ENCODE measurements at places on chromosomes 6 and 20.

DNA sequence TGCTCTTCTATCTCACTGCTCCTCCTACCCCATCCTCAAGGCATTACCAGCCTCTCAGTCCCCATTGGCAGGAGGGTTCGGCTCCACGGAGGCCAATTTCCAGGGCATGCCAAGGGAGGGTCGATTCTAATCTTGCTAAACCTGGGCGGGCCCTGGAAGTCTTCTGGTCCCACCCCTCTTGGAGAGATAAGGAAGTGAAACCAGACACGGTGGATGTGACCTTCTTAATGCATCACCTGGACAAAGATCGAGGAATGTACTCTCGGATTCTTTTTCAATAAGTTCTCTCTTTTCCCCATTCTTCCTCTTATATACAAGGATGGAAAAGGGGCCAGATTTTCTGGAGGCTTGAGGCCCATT lies 112.2 kb upstream of the ARMC2 start:
- no peak overlapping the region for H3K27ac ChIP-seq
- peaks cover 26% of the 10 kb centered on the region for H3K4me1 ChIP-seq
- no peaks in the 10 kb centered on the region for H3K27me3 ChIP-seq
- H3K36me3 ChIP-seq = no peaks in the 10 kb centered on the region
- no peak for DNase-seq

DNA sequence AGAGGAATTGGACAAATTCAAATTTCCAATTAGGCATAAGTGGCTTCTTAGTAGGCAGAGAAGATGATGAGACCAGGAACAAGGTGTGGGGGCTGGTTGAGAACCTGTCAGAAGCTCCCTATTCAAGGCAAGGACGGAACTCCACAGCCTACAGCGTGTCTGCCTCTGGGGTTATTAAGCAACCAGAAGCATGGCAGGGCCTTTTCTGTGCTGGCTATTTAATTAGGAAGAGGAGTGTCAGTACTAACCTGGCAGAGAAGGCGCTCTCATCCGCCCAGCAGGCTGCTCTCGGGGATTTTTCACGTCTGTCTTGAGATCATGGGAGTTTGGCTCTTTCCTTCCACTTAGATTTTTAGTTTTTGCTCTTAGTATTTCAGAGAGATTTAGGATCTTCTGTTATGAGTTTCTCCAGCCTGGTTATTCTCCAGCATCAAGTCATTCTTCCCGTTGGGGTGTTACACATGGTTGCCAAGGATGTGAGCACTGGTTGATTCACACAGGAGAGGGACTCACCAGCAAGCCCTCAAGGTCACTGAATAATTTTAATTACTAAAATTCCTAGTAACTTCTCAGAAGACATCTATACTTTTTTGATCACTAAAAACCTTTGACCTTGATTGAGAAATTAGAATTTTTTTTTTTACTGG lies 23.9 kb downstream of the ADTRP start:
- no peak overlapping the region for H3K4me3 ChIP-seq
- no peak for DNase-seq
- no peak overlapping the region for H3K27ac ChIP-seq
- no peaks in the 10 kb centered on the region for H3K27me3 ChIP-seq
- no peaks in the 10 kb centered on the region for H3K36me3 ChIP-seq

- H3K27me3 ChIP-seq = no peaks in the 10 kb centered on the region
- DNase-seq = no peak
- no peak overlapping the region for H3K27ac ChIP-seq
- H3K4me3 ChIP-seq = no peak overlapping the region
- H3K36me3 ChIP-seq = no peaks in the 10 kb centered on the region
- H3K4me1 ChIP-seq = peaks cover 9% of the 10 kb centered on the region
Measured at GRCh38 chr6:43095939-43096338, 19.8 kb downstream of the PTK7 start.

DNA sequence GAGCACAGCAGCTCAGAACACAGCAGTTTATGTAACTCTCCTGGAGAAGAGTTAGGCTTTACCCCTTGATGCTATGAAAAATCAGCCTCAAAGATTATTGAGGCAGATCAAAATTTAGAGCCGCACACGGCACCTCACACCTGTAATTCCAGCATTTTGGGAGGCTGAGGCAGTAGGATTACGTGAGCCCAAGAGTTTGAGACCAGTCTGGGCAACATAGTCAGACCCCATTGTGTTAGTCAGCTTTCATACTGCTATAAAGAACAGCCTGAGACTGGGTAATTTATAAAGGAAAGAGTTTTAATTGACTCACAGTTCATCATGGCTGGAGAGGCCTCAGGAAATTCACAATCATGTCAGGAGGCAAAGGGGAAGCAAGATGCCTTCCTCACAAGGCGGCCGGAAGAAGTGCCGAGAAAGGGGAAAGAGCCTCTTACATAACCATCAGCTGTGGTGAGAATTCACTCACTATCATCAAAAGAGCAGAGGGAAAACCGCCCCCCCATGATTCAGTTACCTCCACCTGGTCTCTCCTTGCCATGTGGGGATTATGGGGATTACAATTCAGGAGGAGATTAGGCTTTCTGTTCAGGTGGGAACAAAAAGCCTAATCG lies 87.7 kb downstream of the SGK1 start:
- no peaks in the 10 kb centered on the region for H3K36me3 ChIP-seq
- DNase-seq = peak; percentile 20
- no peak overlapping the region for H3K27ac ChIP-seq
- H3K27me3 ChIP-seq = no peaks in the 10 kb centered on the region
- H3K4me3 ChIP-seq = no peak overlapping the region
- no peaks in the 10 kb centered on the region for H3K4me1 ChIP-seq

DNA sequence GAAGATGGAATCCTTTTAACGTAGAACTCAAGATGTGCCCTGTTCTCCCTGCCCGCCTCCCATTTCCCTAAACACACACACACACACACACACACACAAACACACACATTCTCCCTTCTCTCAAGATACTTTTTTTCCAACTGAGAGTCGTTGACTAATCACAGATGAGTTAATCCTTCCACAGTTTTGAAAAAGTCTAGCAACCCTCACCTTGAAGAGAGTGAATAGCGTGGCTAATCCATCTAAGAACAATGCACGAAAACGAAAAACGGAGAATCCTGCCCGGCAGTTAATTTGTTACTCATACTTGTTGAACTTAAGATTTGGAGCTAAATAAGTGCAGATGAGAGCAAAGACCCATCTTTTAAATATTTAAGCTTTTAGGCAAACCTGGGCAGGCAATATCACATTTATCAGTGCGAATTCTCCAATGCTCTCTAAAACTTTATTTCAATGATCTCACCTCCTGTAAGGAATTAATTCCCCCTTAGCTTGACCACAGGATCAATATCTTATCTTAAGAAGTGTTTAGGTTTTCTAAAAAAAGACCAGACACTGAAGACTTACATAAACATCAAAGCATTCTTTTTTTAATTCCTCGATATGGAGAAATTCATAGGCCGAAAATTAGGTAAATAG lies 1.1 kb downstream of the AGPAT4 start:
- no peak for DNase-seq
- H3K36me3 ChIP-seq = no peaks in the 10 kb centered on the region
- no peak overlapping the region for H3K27ac ChIP-seq
- peaks cover 26% of the 10 kb centered on the region for H3K4me1 ChIP-seq
- peak overlapping the region; percentile 74 for H3K4me3 ChIP-seq

- H3K36me3 ChIP-seq = no peaks in the 10 kb centered on the region
- peaks cover 9% of the 10 kb centered on the region for H3K4me1 ChIP-seq
- no peaks in the 10 kb centered on the region for H3K27me3 ChIP-seq
- no peak overlapping the region for H3K4me3 ChIP-seq
Measured at GRCh38 chr20:9054176-9054575, 14.7 kb upstream of the PLCB4 start.

GRCh38 chr6:90978046-90978445 lies 391.2 kb upstream of the MAP3K7 start:
- no peak overlapping the region for H3K4me3 ChIP-seq
- DNase-seq = no peak
- H3K36me3 ChIP-seq = no peaks in the 10 kb centered on the region
- H3K4me1 ChIP-seq = no peaks in the 10 kb centered on the region
- no peaks in the 10 kb centered on the region for H3K27me3 ChIP-seq

GRCh38 chr6:4861564-4861963 lies 85.4 kb downstream of the CDYL start:
- DNase-seq = no peak
- H3K27me3 ChIP-seq = no peaks in the 10 kb centered on the region
- no peak overlapping the region for H3K4me3 ChIP-seq
- peaks cover 32% of the 10 kb centered on the region for H3K4me1 ChIP-seq

GRCh38 chr6:119350952-119351372 lies 1.4 kb upstream of the MAN1A1 start:
- peak overlapping the region; percentile 94 for H3K4me3 ChIP-seq
- H3K27ac ChIP-seq = peak overlapping the region; percentile 96
- DNase-seq = no peak
- no peaks in the 10 kb centered on the region for H3K27me3 ChIP-seq
- no peaks in the 10 kb centered on the region for H3K36me3 ChIP-seq

- no peaks in the 10 kb centered on the region for H3K36me3 ChIP-seq
- peaks cover 30% of the 10 kb centered on the region for H3K4me1 ChIP-seq
- H3K27me3 ChIP-seq = no peaks in the 10 kb centered on the region
- DNase-seq = no peak
Measured at GRCh38 chr6:137165375-137166246, 7.8 kb downstream of the IL22RA2 start.

GRCh38 chr6:105884011-105884410 lies 202.1 kb upstream of the PRDM1 start:
- H3K4me3 ChIP-seq = no peak overlapping the region
- no peaks in the 10 kb centered on the region for H3K4me1 ChIP-seq
- no peaks in the 10 kb centered on the region for H3K36me3 ChIP-seq
- no peak overlapping the region for H3K27ac ChIP-seq
- no peak for DNase-seq
- H3K27me3 ChIP-seq = no peaks in the 10 kb centered on the region

- peak overlapping the region; percentile 78 for H3K4me3 ChIP-seq
- H3K27me3 ChIP-seq = no peaks in the 10 kb centered on the region
- peaks cover 40% of the 10 kb centered on the region for H3K4me1 ChIP-seq
- DNase-seq = no peak
- H3K27ac ChIP-seq = peak overlapping the region; percentile 98
Measured at GRCh38 chr6:10695086-10695657, 400 bp downstream of the PAK1IP1 start.

GRCh38 chr20:31821427-31821826 lies 2.3 kb downstream of the MYLK2 start:
- no peak overlapping the region for H3K27ac ChIP-seq
- DNase-seq = no peak
- H3K36me3 ChIP-seq = no peaks in the 10 kb centered on the region
- no peak overlapping the region for H3K4me3 ChIP-seq

DNA sequence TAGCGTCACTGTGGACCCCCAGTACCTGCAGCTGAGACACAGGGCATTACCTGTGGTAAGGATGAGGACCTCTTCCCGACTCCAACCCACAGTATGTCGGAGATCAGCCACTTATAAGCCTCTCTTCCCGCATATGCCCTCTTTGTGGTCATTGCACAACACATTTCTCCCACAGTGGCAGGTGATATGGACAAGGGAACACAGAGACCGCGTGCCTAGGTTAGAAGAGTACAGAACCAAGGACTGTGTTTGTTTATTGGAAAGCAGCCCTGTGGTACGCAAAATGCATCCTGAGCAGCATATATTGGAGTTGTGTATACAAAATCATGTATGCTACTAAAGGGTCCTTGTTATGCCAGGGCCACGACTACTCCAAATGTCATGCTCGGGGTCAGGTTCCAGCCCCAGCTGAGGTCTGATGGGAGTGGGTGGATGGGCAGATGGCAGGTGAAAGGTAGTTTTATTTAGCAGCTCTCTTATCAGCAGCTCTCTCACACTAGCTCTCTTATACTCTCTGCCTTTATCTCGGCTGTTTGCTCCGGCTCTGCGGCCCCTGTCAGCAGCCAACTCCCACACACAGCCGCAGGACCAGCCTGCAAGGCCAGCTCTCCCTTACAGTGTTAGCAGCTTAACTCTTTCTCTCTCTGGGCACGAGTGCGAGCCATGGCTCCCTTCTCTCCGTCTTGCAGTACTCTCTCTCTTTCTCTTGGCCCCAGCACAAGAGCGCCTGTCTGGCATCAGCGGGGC lies 569.0 kb downstream of the KIF16B start:
- peak overlapping the region; percentile 50 for H3K27ac ChIP-seq
- peak; percentile 47 for DNase-seq
- peaks cover 5% of the 10 kb centered on the region for H3K27me3 ChIP-seq
- H3K36me3 ChIP-seq = no peaks in the 10 kb centered on the region
